ENCODE measurements at places on chromosomes 16 and 17.

GRCh38 chr16:83939266-83939855 is 13.7 kb upstream of the OSGIN1 start:
- DNase-seq, result no peak

GRCh38 chr17:82239401-82239925 is 10.6 kb downstream of the SLC16A3 start:
- no peak for DNase-seq

DNA sequence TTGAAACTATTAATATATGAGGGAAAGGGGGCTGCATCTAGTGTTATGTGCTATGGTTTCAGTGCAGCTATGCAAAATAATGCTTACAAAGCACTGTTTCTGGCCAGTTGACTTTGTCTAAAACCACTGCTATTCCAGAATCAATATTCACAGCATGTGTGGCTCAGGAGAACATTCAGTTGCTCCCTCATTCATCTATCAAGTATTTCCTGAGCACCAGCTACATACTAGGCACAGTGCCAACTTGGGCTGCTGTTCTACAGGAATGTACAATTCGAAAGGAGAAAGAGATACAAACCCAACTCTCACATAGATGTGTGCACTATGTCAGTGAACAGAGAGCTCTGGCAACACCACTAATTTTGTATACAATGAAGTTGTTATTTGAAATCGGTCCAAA is 183.0 kb downstream of the PHKB start:
- no peak for DNase-seq

DNA sequence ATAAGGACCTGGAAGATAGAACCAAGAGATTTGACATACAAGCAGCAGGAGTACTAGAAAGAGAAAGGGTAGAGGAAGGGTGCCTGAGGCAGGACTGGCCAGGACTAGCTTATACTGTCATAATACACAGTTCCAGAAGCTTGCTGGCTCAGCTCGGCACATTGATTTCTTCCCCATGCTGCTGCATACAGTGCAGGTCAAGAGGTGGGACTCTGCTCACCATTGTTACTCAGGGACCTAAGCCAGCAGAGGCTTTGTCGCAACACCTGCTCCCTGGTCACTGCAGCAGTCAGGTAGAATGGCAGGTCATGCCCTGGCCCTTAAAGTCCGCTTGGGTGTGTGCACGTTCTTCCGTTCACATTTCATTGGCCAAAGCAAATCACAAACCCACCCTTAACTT is 32.8 kb downstream of the LDHD start:
- DNase-seq, result no peak

DNA sequence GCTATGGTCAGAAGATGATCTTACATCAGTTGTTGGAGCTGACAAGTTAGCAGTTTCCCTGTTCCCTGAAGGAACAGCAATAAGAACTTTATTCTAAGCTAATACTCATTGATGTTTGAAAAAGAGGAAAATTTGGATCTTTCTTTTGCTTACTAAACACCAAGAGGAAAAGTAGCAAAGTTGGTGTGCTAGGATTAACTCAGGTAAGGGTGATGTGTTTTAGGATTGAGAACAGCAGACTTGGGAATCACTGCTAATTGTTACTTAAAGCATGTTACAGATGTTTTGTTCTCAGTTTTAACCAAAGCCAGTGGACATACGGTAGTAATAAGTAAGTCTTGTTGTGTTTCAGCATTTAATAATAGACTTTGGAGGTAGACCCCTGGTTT is 3.7 kb downstream of the SETD6 start:
- DNase-seq, result no peak

DNA sequence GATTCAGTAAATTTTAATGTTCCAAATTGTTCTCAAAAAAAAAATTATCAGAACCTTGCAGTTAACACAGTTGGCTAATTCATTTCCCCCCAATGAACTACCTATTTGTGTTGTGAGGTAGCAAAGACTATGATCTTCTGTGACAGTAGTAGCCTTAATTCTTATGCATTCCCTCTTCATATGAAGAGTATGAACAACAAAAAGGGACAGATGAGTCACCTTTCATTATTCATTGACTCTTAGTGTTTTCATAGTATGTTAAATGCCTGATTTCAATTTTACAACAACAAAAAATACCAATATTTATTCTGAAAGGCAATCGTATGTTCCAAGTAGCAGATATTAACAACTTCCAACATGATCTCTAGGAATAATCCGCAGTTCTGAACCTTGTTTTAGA is 3.6 kb upstream of the SLFN11 start:
- DNase-seq, result no peak

DNA sequence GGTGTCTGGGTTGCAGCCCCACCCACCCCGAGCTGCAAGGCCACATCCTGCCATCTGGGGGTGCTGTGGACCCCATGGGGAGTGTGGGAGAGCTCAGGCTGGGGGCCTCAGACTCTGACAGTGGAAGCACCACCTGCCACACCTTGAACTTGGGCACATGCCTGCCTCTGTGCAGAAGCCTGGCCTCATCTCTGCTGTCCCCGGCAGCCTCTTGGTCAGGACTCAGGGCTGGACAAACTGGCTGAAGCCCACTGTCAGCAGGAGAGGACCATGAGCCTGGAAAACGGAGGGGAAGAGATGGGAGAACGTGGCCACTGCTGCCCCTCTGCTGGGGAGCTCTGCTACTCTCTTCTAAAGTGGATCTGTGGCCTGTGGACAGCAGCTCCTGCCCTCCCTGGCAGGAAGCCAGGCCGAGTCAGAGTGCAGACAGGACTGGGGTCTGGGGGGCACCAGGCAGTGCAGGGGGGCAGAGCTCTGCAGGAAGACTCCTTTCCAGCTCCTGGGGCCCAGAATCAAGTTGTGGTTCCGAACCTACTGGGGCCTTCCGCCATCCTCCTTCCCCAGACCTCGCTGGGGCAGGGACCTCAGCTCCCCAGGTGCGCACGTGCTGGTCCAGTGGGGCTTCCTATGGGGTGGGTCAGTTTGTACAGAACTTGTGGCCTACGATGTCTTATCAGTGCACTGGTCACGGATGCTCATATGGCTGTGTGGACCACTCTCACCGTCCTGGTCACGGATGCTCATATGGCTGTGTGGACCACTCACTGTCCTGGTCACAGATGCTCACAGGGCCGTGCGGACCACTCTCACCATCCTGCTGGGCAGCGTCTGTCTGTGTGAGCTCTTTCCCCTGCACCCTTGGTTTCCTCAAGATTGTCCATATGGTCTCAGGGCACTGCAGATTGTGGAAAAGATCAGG is 207.7 kb downstream of the LAT start:
- no peak for DNase-seq

GRCh38 chr17:45677770-45678169 is 106.3 kb upstream of the CRHR1 start:
- no peak for DNase-seq

DNA sequence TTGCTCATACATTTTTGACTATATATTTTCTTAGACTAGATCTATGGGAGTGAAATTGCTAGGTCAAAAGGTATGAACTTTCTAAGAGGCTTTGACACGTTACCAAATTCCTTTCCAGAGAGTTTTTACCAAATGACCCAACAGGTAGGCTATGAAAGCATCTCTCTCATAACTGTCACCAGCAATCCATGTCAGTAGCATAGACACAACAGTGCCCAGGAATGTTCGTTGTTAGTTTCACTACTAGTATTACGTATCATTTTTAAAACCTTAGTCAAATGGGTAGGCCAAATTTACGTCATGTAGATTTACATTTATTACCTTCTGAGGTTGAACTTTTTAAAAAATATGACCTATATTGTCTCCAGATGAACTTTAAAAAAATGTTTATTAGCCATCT is 66.8 kb downstream of the MARCHF10 start:
- DNase-seq, result no peak

- DNase-seq, result no peak
These were observed 5.3 kb upstream of the GFAP start for GRCh38 chr17:44920565-44920940.

DNA sequence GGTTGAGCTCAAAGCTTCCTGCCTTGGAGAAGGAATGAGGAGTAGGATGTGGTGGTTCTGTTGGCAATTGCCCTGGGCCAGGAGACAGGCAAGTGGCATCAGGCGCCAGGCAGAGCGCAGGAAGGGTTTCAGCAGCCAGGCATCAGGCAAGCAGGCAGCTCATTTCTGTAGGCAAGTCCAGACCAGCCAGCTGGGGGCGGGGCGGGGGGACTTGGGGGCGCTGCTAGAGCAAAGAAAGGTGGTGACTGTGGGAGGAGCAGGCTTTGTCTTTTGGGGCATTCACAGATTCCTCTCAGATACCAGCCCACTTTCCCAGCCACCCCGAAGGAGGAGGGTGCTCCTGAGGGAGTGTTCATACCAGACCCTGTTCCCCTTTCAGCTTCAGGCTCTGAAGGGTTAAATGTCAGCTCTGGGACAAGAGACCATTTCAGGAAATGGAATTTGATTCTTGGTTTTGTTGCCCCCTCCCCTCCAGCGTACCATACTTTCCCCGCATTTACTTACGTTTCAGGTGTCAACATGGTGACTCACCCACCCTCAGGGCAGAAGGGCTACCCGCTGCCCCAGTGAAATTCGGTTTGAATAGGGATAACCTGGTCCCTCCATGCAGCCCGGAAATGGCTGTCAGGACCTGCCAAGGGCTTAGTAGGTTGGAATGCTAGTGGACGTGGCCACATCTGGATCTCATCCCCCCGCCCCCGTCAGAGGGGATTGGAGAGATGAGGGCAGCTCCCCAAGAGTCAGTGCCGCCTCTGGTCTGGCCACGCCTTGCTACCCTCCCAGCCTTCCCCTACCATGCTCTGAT is 13.2 kb downstream of the NGFR start:
- no peak for DNase-seq

DNA sequence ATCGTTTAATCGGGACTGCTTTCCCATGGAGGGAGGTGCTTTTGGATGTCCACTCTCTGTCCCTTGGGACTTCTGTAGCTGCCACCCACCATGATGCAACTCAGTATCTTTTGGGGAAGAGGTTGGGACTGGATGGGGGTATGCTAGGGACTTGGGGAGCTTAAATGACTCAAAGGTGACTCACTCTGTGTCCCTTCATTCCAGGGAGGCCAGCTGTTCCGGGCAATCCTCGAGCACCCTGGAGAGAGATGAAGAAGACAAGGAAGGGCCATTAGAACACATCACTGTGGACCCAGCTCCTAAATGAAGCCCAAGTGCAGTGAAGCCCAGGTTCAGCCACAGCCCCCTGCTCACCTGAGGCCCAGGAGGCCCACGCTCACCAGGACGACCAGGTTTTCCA is 4.6 kb downstream of the COL1A1 start:
- DNase-seq, result no peak

GRCh38 chr16:72015124-72015523 is 6.6 kb downstream of the DHODH start:
- DNase-seq, result no peak

DNA sequence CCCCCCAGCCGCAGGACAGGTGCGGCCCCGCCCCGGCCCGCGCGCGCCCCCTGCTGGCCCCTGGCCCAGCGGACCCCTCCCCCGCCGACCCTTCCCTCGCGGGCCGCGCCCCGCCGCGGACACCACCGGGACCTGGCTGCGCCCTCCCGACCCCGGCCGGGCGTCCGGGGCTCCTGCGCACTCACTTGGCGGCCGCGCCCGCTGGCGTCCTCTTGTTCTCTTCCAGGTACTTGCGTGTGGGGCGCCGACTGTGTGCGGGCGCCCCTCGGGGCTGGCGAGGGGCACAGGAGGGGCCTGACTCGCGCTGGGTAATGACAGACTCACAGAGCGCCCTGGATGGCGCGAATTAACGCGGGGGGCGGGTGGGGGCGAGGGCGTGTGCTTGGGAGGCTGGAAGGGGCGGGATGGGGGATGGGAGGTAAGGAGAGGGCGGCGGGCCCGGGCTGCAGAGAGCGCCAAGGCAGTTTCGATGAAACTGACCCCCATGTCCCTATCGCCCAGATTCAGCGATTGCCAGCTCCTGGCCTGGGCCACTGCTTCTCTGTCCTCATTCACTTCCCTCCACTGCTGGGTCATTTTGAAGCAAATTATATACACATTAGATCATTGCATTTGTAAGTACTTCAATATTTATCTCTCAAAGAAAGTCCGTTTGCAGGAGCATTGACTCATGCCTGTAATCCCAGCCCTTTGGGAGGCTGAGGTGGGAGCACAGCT is 445 bp upstream of the DBNDD1 start:
- DNase-seq, result no peak

GRCh38 chr16:81502396-81503070 is 57.9 kb downstream of the CMIP start:
- DNase-seq, result no peak

DNA sequence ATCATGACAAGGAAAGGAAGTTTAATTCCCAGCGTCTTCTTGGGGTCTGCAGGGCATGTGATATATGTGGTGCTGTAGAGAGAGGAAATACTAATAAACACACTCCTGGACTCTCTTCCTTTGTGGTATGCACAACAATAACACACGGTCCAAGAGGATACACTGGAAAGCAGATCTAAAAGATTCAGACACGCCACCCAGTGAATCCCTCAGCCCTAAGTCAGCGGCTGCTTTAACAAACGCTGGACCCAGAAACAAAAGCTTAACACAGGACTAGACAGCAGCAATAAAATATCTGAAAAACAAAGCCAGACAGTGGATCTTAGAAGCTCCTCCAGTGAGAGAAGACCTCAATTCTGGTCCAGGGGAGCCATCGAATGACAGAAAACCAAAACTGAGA is 13.1 kb downstream of the CFAP20 start:
- no peak for DNase-seq

GRCh38 chr16:53502331-53503269 is at the start of gene AKTIP:
Gene AKTIP, minus strand, starts transcription at chr16:53503209. Its CDS starts 2,950 bp downstream, at chr16:53500259.
- DNase-seq, result no peak

DNA sequence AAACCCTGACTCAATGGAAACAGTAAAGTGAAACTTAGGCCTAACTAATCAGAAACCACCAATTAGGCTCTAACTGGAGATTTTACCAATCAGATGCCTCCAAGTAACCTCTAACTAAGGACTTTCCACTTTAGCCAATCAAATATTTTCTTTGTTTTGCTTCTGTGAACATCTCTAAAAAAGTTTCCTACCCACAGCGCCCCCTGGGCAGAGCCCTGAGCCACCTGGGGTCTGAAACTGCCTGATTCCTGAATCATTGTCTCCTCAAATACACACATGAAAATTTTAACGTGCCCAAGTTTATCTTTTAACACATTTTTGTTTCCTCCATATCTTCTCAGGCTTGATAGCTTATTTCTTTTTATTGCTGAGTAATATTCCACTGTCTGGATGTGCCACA is 19.0 kb downstream of the ADAD2 start:
- DNase-seq, result no peak

GRCh38 chr16:22890976-22891375 is 77.0 kb downstream of the HS3ST2 start:
- DNase-seq, result no peak

- no peak for DNase-seq
These were observed 5.8 kb downstream of the TMEM92 start for GRCh38 chr17:50280068-50280467.

GRCh38 chr16:53770641-53771040 is 66.7 kb downstream of the FTO start:
- no peak for DNase-seq

- DNase-seq, result no peak
These were observed 83.3 kb upstream of the C16orf82 start for GRCh38 chr16:26983426-26983825.

Measured in hematopoietic multipotent progenitor cell treated with erythropoietin and hydrocortisone succinate and interleukin-3 and kit ligand, for 17 days (in vitro differentiated cells).